ENCODE measurements at places on chromosomes 11 and 22.

GRCh38 chr22:24455039-24455438 lies 27.6 kb downstream of the ADORA2A start:
- no peak for DNase-seq

DNA sequence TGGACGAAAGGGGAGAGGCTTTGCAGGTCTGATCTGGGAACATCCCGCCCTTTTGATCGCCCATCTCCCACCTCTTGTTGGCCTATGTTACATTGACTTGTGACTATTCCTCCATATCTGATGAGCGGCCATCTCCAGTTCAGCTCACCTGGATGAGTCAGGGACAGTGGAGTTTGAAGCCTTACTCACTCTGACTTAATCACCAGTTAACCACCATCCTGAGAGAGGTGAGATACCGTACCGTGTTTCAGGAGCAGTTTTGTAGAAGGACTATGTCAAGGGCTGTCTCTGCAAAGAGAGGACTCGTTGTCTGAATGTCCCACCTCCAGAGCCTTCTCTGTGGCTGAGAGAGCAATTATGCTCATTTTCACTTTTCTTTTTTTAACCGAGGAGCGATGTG lies 771.7 kb downstream of the NTM start:
- DNase-seq: no peak

- no peak for DNase-seq
These were observed 42.7 kb downstream of the KCNJ1 start for GRCh38 chr11:128824191-128825049.

- DNase-seq: no peak
These were observed 5.2 kb downstream of the ROBO3 start for GRCh38 chr11:124870430-124870829.

DNA sequence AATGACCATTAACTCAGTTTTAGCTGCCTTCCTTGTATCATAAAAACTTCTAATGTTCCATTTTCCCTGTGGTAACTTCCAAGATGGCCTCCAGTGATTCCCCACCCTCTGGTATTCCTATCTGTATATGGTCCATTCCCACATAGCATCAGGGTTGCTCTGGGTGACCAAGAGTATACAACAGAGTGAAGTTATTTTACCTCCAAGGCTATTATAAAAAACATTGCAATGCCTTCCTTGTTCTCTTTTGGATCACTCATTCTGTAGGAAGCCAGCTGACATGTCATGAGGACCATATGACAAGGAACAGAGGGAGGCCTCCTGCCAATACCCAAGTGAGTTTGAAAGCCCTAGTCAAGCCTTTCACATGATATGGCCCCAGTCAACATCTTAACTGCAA lies 30.1 kb downstream of the ZNF280B start:
- no peak for DNase-seq

DNA sequence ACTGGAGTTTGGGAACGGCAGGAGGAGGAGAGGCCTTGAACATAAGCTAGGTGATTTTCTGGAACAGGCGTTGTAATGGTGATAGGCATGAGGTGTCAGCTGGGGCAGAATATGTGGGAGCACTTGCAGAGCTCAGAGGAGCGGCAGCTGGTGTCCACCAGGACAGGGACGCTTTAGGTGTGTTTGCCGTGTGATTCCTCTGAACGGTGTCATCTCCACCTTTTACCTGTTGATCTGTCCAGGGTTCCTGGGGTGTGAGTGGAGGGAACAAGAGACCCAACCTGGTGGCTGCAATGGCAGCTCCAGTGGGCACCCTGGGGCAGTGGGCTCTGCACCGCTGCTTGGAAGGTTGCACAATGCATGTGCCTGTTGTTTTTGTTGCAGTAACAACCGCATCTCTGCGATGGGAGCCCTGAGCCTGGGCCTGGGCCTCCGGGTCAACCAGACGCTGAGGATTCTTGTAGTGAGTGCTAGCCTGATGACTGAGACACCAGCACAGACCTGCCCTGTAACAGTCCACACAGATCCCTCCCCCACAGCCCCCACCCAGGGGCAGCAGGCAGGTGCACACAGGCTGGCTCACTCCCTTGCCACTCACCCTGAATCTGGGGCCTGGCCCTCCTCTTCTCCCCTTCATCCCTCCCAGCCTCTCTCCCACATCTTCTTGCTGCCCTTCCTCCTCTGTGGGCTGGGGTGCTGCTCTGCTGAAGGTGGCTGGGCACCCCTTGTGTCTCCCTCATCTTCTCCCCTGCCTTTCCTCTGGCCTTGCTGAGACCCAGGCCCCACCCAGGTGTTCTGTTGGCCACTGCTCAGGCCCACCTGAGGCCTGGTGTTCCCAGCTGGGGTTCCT lies 9.2 kb downstream of the LRRC74B start:
- DNase-seq: no peak

DNA sequence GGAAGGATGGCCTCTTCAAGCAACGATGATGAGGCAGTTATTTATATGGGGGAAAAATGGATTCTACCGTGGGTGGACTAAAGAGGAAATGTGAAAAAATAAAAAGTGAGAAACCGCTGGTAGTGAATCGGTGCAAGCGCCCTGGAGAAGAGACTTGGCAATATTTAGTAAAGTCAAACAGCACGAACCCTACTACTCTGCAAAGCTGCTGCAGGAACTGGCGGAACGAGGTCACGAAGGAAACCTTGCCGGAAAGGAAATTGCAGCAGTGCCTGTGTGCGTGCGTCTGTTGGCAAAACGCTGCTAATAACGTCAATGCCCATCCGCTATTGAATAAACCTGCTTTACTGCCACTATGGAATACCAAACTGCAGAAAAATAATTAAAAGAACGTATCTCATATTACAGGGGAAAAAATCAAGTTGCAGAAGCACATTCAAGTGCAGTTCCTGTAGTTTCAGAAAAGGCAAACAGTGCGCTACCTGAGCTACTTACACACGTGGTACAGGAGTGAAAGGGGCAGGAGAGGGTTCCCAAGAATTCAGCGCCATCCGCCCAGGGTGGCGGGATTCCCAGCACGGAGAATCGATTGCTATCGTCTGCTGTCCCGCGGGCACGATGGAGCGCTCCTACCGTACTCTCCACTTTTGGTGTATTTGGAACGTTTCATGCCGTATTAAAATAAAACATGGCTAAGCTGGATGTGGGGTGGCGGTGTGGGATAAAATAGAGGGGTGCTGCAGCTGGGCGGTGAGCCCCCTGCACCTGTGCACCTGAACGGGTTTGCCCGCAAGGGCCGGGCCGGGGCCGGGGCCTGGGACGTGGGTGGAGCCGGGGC lies 585 bp upstream of the NADSYN1 start:
- no peak for DNase-seq

DNA sequence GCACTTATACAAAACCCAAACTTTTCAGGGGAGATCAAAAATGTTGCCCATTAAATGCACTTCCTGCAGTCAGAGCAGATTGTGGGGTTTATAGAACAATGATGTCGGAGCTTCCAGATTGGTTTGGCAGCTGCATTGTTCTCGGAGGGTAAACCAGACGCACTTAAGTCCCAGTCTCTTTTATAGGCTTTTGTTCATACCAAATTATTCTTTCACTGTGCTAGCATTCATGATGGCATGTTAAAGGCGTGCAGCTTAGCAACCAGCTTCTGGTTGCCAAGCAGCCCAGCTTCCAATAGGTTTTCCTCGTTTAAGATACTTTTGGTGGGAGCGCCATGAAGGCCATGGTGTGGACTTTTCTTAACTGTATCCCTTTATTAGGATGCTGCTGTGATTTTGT lies 40.9 kb downstream of the ZC3H12C start:
- no peak for DNase-seq

DNA sequence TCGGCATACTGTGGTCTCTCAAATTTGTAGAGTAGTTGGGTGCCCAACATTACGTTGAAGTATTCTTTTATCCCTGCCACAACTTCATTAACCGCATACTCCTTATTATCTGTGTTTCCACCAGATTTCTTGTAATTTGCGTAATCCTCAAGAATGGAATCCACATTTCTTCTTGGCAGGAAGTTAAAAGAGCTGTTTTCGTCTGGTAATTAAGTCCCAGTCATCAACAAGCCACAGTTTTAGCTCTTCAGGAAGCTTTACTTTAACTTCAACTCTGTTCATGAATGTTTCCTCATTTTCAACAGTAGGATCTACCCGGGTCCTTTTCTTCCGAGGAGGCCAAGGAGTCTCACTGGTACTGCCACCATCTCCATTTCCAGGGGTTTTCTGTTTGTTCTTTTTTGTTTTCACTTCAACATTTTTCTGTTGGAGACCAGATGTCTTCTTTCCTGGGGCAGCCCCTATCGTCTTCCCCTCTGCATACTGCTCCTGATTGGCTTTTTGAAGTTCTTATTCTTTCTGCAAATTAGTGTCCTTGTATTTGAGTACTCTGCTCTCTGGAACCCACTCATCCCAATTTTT lies 30.3 kb downstream of the PDE3B start:
- no peak for DNase-seq

DNA sequence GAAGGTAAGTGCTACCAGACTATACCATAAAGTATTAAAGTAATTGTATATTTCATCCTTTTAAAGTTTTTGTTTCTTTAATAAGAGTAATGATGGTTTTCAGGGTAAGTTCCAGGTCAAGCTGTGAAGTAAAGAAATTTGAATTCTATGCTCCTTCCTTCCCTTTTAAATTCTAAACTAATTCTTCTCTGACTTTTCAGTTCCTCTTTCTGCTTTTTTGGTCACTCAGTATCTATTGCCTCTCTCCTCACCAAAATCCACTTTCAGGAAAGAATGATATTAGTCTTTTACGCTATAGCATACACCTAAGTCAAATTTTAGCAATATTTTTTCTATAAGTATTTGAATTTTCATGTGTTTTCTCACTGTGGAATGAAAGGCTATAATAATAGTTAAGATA lies 8.2 kb downstream of the MMP8 start:
- no peak for DNase-seq

- no peak for DNase-seq
These were observed 179.2 kb upstream of the MTMR2 start for GRCh38 chr11:96103102-96103501.

- no peak for DNase-seq
These were observed 136.4 kb downstream of the RBFOX2 start for GRCh38 chr22:35892192-35892591.

GRCh38 chr11:44066732-44067141 lies 667 bp downstream of the ACCS start:
- DNase-seq: no peak

DNA sequence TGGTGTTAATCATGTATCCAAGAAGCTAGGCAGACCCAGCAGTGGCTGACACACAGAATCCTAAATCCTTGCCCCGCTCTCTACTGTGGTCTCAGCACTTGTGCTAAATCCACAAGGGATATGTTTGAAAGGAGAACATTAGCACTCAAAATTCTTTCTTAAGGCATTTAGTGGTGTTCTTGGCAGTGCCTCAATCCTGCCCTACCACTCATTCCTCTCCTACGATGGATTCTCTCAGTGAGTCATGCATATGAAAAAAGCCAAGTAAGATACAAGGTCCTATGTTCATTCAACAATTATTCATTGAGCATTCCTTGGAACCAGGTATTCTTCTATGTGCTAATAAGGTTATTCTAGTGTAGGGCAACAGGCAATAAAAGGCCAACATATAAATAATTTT lies 31.2 kb downstream of the RRP8 start:
- no peak for DNase-seq

All from esophagus squamous epithelium (tissue), 5 donors.